Melanocyte of skin (primary cell): ENCODE measurements at places on chromosomes 11 and 22. TPM values are rescaled to one million over a fixed set of nuclear protein-coding genes. Genes with fewer than 3 reads are reported as not detected.

The RTN3 gene
- 39.3 and 41.5 TPM in 2 replicates for total RNA-seq

The IL17REL gene
- not detected in 2 replicates for total RNA-seq

The FAM83F gene
- 0.36 and 0.69 TPM in 2 replicates for total RNA-seq

The SRRD gene
- 39.6 and 59.5 TPM in 2 replicates for total RNA-seq

The OR5A1 gene
- total RNA-seq: not detected in 2 replicates

The OR5J2 gene
- total RNA-seq: not detected in 2 replicates

The UPK3A gene
- total RNA-seq: not detected in 2 replicates

The BIRC3 gene
- 0.46 and 0.67 TPM in 2 replicates for total RNA-seq

The TPH1 gene
- 0.46 and 0.67 TPM in 2 replicates for total RNA-seq

The KRTAP5-7 gene
- total RNA-seq: not detected in 2 replicates

The HMOX1 gene
- total RNA-seq: 35.2 and 54.3 TPM in 2 replicates

The SCGB1C1 gene
- not detected in 2 replicates for total RNA-seq

The SIDT2 gene
- total RNA-seq: 27.5 and 32.7 TPM in 2 replicates

The CLDN5 gene
- under 0.01 TPM in 1 of 2 replicates, not detected in the other for total RNA-seq

The SLCO2B1 gene
- total RNA-seq: 0.93 and 5.3 TPM in 2 replicates

The FAM227A gene
- 1.7 and 2.2 TPM in 2 replicates for total RNA-seq

The FOLH1 gene
- total RNA-seq: 0.77 and 2.7 TPM in 2 replicates

The INS gene
- not detected in 2 replicates for total RNA-seq

The CNTF gene
- 2.1 and 3.3 TPM in 2 replicates for total RNA-seq

The SLC22A6 gene
- not detected in 2 replicates for total RNA-seq

The TMEM25 gene
- total RNA-seq: 1.3 and 2.6 TPM in 2 replicates

The TRIM48 gene
- total RNA-seq: 0.36 TPM in 1 of 2 replicates, not detected in the other

The TPBGL gene
- total RNA-seq: 0.31 and 0.33 TPM in 2 replicates

The SPI1 gene
- total RNA-seq: not detected in 2 replicates

The DEPDC5 gene
- total RNA-seq: 10.0 and 17.1 TPM in 2 replicates

The RIMBP3B gene
- 0.31 TPM in 1 of 2 replicates, not detected in the other for total RNA-seq

The IL10RA gene
- total RNA-seq: 0.34 and 0.36 TPM in 2 replicates

The CLCF1 gene
- total RNA-seq: 0.33 and 0.46 TPM in 2 replicates

The UEVLD gene
- 33.3 and 49.7 TPM in 2 replicates for total RNA-seq

The KRTAP5-9 gene
- total RNA-seq: not detected in 2 replicates

The DDI1 gene
- not detected in 2 replicates for total RNA-seq

The DNAJB7 gene
- not detected in 2 replicates for total RNA-seq

The SNX19 gene
- 106 and 123 TPM in 2 replicates for total RNA-seq

The RTN4R gene
- total RNA-seq: 2.3 and 4.2 TPM in 2 replicates

The POLA2 gene
- 28.2 and 37.3 TPM in 2 replicates for total RNA-seq

The ST3GAL4 gene
- 167 and 238 TPM in 2 replicates for total RNA-seq

The RFPL2 gene
- 18.5 and 29.6 TPM in 2 replicates for total RNA-seq

The CARS1 gene
- total RNA-seq: 24.1 and 30.2 TPM in 2 replicates

The FBLN1 gene
- 3.7 and 7.7 TPM in 2 replicates for total RNA-seq

The RAC2 gene
- 1.1 and 1.4 TPM in 2 replicates for total RNA-seq

The SLC22A25 gene
- not detected in 2 replicates for total RNA-seq

The KCNK7 gene
- total RNA-seq: 0.31 and 0.33 TPM in 2 replicates

The LDHAL6A gene
- not detected in 2 replicates for total RNA-seq

The SLC22A24 gene
- not detected in 2 replicates for total RNA-seq

The GUCY1A2 gene
- under 0.01 TPM in 2 replicates for total RNA-seq

The XNDC1N gene
- 4.3 and 8.3 TPM in 2 replicates for total RNA-seq

The IFITM10 gene
- 0.36 and 0.69 TPM in 2 replicates for total RNA-seq

The ADORA2A gene
- 0.33 and 0.93 TPM in 2 replicates for total RNA-seq

The CDC45 gene
- 26.5 and 39.6 TPM in 2 replicates for total RNA-seq

The CNTN5 gene
- not detected in 2 replicates for total RNA-seq

The TBRG1 gene
- 19.6 and 27.6 TPM in 2 replicates for total RNA-seq

The CHRNA10 gene
- 0.62 and 1.3 TPM in 2 replicates for total RNA-seq

The OR10D3 gene
- not detected in 2 replicates for total RNA-seq

The ENTHD1 gene
- 5.7 and 10.5 TPM in 2 replicates for total RNA-seq

The PKNOX2 gene
- total RNA-seq: 7.6 and 11.3 TPM in 2 replicates
